ENCODE measurements at places on chromosomes 7 and 10. TPM values are rescaled to one million over a fixed set of nuclear protein-coding genes. Genes with fewer than 3 reads are reported as not detected.

The SPDYE1 gene
- total RNA-seq: not detected

The NPFFR1 gene
- total RNA-seq: not detected

DNA sequence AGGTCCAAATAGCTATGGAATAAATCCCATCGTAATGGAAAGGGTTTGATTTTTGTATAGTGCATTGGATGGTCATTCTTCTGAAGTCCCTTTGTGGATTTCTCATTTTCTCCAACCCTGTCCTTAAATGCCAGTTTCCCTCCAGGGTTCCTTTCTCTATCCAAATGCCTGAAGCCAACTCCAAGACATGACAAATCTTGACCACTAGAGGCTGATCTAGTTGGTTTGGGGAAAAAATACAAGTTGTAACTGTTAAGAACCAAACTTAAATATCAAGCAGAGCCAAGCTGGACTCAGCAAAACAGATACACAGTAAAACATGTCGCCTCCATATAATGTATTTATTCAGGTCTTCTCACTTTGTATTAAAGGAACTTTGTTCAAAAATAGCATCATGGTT lies 28.7 kb downstream of the FRMD4A start:
- peaks cover 29% of the 10 kb centered on the region for H3K27me3 ChIP-seq
- H3K27ac ChIP-seq: no peak overlapping the region
- no peak overlapping the region for H3K4me3 ChIP-seq
- no peaks in the 10 kb centered on the region for H3K4me1 ChIP-seq
- no peaks in the 10 kb centered on the region for H3K36me3 ChIP-seq

GRCh38 chr7:76262683-76263402 lies 39.6 kb upstream of the HSPB1 start:
- no peaks in the 10 kb centered on the region for H3K36me3 ChIP-seq
- peaks cover 4% of the 10 kb centered on the region for H3K4me1 ChIP-seq
- H3K4me3 ChIP-seq: no peak overlapping the region
- peaks cover 14% of the 10 kb centered on the region for H3K27me3 ChIP-seq
- DNase-seq: peak; percentile 48
- no peak overlapping the region for H3K27ac ChIP-seq

DNA sequence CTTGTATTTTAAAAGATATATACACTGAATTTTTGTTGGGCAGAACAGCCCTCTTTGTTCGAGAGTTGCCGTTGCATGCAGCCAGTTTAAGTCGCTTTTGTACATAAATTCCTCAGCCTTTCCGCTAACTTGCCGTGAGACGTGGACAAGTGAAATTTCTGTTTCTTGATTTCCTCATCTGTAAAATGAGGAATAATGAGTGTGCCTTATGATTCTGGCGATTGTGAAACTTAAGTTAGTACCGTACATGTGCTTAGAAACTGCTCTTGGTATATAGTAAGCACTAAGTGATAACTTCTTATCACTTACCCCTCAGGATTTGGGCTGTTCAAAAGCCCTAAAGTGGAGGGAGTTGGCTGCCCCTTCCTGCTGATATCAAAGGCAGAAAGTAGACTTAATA lies 1.4 kb downstream of the CCNJ start:
- no peaks in the 10 kb centered on the region for H3K27me3 ChIP-seq
- H3K36me3 ChIP-seq: no peaks in the 10 kb centered on the region
- H3K4me1 ChIP-seq: peaks cover 17% of the 10 kb centered on the region
- H3K27ac ChIP-seq: peak overlapping the region; percentile 76
- peak overlapping the region; percentile 78 for H3K4me3 ChIP-seq

GRCh38 chr7:17624379-17624778 lies 315.9 kb downstream of the SNX13 start:
- H3K27ac ChIP-seq: no peak overlapping the region
- H3K4me1 ChIP-seq: no peaks in the 10 kb centered on the region
- no peaks in the 10 kb centered on the region for H3K27me3 ChIP-seq
- H3K4me3 ChIP-seq: no peak overlapping the region
- H3K36me3 ChIP-seq: no peaks in the 10 kb centered on the region
- no peak for DNase-seq

DNA sequence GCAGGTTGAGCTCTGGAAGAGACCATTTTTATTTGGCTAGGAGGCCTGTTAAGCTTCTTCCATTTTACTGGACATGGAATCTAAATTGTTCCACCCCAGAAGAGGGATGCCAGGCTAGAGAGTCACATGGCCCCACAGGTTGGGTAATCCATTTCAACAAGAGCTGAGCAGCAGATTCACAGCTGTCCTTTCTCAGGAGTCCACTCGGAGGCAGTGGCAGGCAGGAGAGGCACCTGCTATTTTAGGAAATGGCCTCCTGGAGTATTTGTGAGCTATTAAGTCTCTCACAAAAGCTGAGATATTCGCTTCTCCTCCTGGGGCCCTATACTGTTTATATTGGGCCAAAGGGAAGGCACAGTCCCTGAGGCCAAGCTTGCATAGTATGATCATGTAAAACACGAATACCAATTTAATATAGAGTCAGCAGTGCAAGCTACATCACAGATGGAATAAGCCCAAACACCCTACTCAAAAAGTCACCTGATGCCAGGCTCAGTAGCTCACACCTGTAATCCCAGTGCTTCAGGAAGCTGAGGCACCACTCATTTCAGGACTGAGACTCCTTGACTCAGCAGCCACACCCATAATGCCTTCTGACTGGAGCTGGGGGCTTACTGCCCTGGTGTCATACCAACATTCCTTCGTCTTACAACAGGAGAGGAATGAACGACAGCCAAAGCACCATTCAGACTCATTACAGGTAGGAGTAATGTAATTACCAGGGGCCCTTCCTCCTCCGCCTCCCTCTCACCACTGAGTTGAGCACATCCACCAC lies 124.1 kb downstream of the LMBR1 start:
- no peaks in the 10 kb centered on the region for H3K36me3 ChIP-seq
- H3K27ac ChIP-seq: no peak overlapping the region
- H3K4me3 ChIP-seq: no peak overlapping the region
- no peaks in the 10 kb centered on the region for H3K27me3 ChIP-seq

Measured in endothelial cell of umbilical vein (primary cell).